Aorta (tissue), 5 donors: ENCODE measurements at places on chromosomes 11 and 22. TPM values are rescaled to one million over a fixed set of nuclear protein-coding genes. Genes with fewer than 3 reads are reported as not detected.

DNA sequence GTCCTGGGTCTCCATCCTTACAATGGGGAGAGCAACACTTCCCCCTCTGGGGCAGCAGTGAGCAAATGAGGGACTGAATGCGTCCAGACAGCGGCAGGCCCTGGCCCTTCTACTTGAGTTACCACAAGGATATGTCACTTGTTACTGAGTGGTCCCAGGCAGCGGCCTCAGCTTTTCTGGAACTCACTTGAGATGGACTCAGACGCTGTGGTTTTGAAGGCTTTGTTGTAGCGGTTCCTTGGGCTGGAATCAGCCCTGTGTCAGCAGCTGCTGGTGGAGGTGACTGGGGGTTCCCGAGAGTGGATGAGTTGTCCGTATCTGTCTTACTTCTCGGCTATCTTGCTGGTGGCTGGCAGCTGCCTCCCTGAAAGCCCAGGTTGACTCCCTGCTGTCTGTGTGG is 77.0 kb downstream of the MICAL2 start:
- DNase-seq = no peak

GRCh38 chr11:5123802-5124521 is 14.2 kb downstream of the OR52A5 start:
- peak; percentile 53 for DNase-seq

GRCh38 chr22:45688600-45689080 is 17.0 kb downstream of the ATXN10 start:
- DNase-seq = no peak

DNA sequence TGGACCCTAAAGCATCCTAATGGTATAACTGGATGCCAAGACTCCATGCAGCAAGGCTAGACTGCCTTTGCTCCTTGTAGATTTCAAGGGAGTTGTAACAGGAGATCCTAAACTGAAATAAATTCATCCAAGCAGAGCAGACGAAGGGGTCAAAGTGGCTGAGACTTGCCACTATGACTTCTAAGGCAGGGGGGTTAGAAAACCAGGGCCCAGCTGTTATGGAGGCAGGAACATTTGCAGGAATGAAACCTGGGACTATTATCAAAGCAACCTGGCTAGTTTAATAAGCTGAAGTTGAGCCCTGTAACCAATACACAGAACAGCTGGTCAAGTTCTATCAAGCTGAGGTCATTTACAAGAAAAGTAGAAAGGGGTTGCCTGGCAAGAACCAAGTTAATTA is 122.2 kb upstream of the TRPC6 start:
- no peak for DNase-seq

- no peak for DNase-seq
These were observed 68.2 kb downstream of the ZNRF3 start for GRCh38 chr22:28951530-28951929.

DNA sequence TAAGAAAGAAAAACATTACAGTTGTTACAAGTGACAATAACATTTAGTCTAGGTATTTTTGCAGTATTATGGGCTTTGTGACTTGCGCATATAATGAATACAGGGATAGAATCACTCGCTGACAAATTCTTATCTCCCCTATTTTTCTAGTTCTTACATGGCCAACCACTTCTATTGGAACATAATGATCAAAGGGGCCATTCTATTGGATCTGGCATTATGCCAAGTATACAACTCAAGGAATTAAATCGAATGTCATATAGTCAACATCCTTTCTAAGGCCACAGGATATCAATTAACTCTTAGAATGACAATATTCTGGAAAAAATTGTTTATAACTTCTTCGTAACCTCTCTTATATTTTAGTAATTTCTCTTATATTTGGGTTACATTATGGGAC is 272.0 kb downstream of the TTC28 start:
- DNase-seq = no peak

Gene CREB3L1
- total RNA-seq = 10.5 TPM

Gene KRTAP5-11
- total RNA-seq = not detected

Gene MMP12
- total RNA-seq = 0.23 TPM
